Stimulated activated CD4-positive, alpha-beta T cell treated with anti-CD3 and anti-CD28 coated beads, TNF-alpha, amount 100 ng/mL, for 4 hours (primary cell): ENCODE measurements at places on chromosomes 2 and 18.

DNA sequence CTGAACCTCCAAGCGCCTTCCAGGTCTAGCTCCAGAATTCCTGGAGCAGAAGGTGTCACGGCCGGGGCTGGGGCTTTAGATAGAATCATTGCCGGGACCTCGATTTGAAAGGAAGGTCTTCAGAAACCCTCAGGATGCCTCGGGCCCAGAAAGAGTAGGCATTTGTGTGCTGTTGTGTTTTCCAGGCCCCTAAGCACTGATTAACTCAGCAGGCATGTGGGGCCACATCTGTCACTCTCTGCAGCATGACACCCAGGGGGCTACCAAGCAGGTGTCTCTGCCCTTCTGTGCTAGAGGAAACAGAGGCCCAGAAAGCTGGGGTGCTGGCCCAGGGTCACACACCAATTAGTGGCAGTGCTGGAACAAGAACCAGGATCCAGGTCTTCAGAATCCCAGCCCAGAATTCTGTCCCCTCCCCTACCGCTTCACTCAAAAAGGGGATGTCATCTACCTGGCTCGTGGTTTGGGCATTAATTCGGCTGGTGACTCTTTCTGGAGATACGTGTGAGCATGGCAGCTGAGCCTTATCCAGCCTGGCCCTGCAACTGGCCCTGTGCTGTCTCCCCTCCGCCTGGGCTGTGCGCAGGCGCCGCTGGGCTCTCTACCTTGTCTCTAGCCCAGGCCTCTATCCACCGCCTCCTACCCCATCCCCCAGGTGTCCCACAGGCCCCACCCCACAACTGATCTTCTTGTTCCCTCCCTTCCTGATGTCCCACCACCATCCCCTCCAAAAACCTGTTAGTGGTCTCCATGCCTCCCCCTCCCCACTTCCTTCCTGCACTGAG, 245.4 kb downstream of the ATAD2B start:
- DNase-seq = no peak

- no peak for DNase-seq
Measured at GRCh38 chr18:63140038-63140450, 179.5 kb downstream of the BCL2 start.

GRCh38 chr2:156110890-156111289, 221.6 kb downstream of the NR4A2 start:
- no peak for DNase-seq

- no peak for DNase-seq
Measured at GRCh38 chr18:39732918-39733317, 2167.3 kb upstream of the CELF4 start.

GRCh38 chr2:41375901-41376300, 671.9 kb upstream of the PKDCC start:
- no peak for DNase-seq

DNA sequence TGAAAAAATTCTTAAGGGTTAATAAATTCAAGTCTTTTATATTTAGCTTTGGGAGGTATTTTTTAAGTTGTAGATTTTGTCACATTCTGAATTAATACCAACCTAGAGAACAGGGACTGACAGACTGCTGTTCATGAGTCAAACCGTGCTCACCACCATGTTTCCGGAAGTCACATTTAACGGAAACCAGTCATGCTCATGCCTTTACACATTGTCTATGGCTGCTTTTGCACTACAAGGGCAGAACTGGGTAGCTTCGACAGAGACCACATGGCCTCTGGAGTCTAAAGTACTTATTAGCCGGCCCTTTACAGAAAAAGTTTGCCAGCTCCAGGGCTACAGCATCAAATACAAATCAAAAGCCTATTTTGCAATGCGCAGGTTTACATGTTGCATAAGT, 33.3 kb downstream of the LONRF2 start:
- no peak for DNase-seq

DNA sequence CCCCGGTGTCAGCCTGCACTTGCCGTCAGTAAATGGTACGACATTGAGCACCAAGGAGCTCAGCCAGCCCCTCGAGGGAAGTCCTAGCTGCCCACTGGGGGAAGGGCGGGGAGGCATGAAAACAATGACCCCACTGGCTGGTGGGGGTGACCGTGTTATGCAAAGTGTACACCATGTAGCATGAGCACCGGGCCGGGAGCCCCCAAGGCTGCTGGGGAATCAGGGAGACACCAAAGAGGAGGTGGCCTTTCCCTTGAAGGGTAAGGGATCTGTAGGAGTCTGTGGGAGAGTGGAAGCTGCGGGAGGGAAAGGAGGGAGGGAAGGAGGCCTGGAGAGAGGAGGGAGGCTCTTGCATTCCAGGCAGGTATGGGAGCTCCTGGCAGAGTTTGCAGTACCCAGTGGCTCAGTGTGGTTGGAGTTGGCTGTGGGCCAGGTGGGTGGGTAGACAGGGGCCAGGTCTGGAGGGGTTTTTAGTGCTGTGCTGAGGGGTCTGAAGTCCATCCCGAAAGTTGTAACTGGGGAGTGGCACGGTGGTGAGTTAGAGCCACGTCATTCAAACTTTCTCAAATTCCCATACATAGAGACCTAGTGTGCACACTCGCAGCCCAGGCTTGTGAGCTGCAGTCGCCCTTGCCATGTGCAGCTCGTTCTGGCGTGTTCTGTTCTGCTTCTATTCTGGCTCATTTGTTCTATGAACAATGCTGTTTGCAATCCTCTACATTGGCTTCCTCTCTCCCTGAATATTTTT, 22.4 kb downstream of the RRM2 start:
- no peak for DNase-seq

GRCh38 chr18:78527984-78528383, 451.6 kb upstream of the SALL3 start:
- DNase-seq = no peak

GRCh38 chr2:43041661-43042360, 184.6 kb downstream of the ZFP36L2 start:
- no peak for DNase-seq

DNA sequence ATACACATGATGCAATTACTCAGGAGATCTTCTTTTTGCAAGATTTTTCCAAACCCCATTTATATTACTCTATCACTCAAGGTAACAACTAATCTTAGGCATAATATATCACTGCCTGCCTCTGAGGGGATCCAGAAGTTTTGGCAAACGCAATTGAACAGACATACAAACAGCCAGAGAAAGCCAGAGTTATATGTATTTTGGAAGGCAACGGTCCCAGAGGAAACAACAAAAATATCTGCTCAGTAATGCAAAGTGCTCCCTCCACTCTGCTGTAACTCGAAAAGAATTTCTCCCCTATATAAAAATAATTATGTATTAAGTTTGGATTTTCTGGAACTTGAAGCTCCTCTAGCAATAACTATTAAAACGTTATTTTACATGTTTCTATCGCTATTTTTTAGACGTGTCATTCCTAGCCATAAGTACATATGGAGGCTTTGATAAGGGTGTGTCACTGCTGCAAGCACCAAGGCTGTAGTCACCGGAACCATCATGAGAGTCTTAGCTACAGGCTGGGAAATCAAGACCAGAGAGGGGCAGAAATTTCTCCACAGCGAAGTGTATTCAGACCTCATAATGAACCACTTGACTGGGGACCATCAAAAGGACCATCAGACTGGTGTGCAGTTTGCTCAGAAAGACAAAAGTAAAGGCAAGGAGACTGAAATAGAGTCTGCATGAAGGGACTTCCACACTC, 3.7 kb upstream of the GKN1 start:
- no peak for DNase-seq

- DNase-seq = no peak
Measured at GRCh38 chr2:119838179-119838578, 78.5 kb downstream of the PTPN4 start.

DNA sequence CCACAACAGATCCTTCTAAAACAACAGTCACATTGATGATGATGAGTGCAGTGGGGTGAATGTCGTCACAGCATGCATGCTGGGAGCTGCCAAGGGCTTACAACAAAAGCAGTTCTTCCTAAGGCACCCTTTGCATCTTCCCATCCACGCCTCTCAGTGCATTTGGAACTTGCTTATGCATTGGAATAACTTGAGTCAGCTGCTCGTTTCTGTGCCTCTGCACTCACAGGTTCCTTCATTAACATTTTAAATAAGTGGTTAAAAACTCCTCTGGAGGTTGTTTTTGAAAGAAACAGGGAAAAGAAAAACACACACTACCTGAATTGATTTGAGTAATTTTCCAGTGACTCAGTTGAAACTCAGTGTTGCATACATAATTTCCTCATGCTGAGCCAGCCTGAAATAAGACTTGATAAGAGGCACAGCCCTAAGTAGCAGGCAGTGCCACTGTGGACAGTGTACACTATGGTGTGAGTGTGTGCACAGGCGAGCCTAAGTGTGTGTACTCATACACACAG, 46.8 kb upstream of the TRIM43B start:
- no peak for DNase-seq

- DNase-seq = no peak
Measured at GRCh38 chr18:7987284-7987976, 420.3 kb downstream of the PTPRM start.

DNA sequence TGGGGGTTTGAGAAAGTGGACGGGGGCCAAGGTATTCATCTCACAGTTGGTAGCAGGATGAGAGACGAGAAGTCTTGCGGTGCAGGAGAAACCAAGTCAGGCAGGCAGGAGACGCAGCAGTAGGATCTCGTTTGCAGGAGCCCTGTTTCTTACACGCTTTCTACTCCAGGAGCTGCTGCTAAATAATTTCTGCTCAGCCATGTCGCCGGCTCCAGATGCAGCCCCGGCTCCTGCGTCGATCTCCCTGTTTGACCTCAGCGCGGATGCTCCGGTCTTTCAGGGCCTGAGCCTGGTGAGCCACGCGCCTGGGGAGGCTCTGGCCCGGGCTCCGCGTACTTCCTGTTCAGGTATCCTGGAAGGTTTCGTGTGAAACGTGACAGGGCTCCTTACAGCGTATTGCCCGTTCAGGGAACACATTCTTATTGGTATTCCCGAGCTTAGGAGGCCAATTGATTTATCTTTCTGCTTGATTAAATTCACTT, 494 bp downstream of the ANKZF1 start:
- no peak for DNase-seq

GRCh38 chr2:42232024-42232423, 62.9 kb downstream of the EML4 start:
- DNase-seq = no peak

GRCh38 chr2:217101972-217102371, 242.1 kb upstream of the TNP1 start:
- no peak for DNase-seq

GRCh38 chr2:238562446-238562845, 135.7 kb downstream of the ASB1 start:
- DNase-seq = no peak

GRCh38 chr2:98486374-98486981, 41.8 kb downstream of the INPP4A start:
- DNase-seq = no peak

GRCh38 chr2:46169467-46169866, 127.7 kb upstream of the EPAS1 start:
- no peak for DNase-seq

DNA sequence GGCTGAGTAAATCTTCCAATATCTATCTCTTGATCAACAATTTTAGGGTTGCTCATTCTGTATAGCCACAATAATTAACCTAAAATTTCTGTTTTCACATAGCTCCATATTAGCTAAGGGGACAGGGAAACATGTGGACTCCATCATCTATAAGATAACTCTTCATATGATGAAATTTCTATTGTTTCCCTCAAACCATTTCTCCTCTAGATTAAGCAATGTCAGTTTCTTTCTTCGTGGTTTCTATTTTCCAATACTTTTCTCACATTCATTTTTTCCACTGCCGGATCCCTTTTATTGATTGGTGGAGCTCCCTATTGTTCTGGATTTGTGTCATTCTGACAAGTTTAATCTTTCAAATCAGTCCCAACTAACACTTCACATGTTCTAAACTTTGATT, 1221.3 kb upstream of the ZEB2 start:
- no peak for DNase-seq

- DNase-seq = no peak
Measured at GRCh38 chr2:130963196-130963848, 126.6 kb downstream of the ARHGEF4 start.

- no peak for DNase-seq
Measured at GRCh38 chr18:11672198-11672597, 16.9 kb upstream of the GNAL start.

DNA sequence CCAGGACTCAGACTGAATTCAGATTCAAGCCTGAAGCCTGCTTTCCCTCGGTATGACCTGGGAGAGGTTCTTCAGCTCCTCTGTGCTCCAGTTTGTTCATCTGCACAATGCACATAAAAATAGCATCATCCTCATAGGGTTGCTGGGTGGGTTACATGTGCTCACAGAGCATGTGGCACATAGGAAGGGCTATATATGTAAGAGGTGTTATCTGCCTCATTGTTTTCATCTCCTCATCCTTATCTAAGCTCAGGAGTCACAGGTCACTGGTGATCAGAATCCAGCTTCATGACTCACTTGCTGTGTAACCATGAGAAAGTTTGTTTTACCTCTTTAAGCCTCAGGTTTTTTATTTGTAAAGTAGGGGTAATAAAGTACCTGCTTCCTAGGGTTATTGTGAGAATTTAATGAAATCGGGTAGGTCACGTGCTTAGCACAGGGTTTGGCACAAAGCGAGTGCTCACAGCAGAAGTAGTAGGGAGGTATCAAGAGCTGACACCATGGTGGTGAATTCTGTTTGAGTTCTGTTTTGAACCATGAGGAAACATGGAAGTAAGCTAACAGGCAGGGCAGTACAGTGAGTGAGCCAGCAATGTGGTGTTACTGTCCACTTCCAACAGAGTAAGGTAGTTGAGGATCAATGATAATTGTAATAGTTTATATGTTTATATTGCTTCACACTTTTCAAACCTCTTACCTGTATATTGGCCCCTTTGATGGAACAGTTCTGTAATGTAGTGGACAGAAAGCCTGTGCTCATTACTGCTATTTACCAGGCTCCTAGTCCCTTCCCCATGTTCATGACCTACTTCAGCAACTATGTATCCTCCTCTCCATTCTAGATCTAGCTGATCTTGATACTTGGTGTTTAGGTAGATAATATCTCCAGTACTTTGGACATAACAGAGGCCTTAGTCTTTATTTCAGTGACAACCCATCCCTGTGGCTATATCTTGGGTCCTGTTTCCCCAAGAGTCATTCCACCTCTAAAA, 141.4 kb upstream of the LTBP1 start:
- no peak for DNase-seq

DNA sequence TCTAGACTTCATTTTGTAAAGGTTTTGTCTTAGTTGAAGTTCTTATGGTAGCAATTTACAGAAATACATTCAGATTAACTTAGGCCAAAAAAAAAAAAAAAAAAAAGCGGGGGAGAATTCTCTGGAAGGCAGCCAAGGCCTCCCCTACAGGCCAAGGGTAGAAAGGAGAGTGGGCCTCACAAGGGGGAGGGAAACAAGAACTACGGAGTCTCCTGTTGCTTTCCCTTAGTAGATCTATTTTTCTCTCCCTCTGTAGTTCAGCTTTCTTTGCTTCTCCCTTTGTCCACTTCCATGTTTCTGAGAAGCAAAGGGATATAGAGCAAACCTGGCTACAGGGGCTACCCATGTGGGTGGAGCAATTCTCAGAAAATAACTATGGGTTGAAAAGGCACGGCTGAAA, 2.4 kb upstream of the STK11IP start:
- DNase-seq = no peak

- DNase-seq = no peak
Measured at GRCh38 chr2:128686497-128686859, 367.8 kb upstream of the HS6ST1 start.

- no peak for DNase-seq
Measured at GRCh38 chr18:34624551-34624950, 85.5 kb upstream of the DTNA start.
